ENCODE measurements at places on chromosomes 2 and 18.

DNA sequence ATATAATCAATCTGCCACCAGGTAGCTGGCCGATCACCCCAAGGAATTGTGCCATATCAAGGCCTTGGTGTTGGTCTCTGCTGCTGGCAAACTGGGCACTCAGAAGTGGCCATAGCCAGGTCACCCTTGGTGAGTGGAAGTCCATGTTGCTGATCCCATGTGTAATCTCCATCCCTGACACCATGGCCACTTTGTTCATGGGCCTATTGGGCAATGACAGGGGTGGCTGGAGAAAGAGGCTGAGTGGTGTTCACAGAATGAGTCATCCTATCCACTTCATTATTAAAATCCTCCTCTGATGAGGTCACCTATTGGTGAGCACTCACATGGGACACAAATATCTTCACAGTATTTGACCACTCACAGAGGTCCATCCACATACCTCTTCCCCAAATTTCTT is 26.7 kb upstream of the CD226 start:
- DNase-seq = no peak

DNA sequence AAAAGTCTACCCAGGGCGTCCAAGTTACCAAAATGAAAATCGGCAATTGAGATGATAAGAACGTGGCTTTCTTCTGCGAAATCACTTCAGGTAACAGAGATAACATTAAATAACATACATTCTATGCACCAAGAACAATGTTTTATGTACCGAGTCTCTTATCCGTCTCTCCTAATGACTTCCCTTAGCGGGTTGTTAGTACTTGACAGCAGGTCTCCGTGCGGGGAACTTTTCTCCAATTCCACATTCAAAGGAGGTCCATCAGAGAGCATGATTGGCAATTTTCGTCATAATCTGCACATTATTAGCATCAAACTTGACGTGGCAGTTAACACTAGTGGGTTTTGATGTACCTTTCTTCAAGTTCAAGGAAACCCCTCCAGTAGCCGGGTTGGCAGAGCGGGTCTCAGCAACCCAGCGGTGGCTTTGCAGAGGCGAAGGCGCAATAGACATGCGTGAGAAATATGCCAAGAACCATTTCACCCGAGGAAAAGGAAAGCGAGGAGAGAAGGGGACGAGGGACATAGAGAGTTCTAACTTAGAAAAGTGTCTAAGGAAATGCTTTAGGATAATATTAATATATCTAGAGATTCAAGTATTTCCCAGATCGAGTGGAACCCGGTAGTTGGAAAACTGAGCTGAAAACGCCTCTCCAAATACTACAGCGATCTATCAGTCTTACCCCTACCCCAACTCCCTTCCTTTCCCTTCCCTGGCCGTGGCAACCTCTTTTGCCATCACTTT is 5.0 kb downstream of the EVX2 start:
- no peak for DNase-seq

DNA sequence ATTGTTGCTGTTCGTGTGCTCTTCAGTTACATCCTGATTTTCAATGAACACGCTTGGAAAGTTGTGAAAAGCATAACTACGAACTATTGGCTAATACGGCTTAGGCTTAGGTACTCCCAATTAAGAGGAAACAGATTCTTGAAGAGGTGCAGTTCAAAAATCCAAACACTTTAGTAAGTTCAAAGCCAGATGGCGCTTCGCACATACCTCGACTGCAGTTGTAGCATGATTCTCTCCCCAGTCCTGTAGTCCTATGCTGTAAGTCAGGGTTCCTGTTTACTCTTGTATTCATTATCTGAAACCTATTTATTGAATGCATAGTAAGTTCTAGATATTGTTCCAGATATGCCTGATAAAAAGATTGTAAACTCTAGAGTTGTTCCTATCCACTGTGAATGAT is 165.2 kb downstream of the TRIB2 start:
- DNase-seq = no peak

- DNase-seq = peak; percentile 69
Measured at GRCh38 chr2:60998628-60999545, 18.6 kb upstream of the PEX13 start.

DNA sequence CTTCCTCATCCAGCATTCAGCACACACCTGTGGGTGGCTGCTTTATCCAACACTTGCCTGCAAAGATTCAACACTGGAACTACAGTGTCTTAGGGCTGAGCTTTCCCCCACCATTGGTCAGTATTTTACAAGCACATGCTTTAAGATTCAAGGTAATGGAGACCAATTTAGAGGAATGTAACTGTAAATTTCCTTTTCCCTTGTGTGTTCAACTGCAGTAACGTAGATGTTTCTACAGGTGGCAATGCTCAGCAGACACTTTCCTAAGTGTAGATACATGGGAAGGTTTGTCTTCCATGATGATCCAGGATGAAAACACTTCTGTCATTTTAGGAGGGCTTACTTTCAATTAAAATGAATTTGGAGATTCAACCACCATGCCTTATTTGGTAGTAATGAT is 143.6 kb upstream of the PXDN start:
- no peak for DNase-seq

DNA sequence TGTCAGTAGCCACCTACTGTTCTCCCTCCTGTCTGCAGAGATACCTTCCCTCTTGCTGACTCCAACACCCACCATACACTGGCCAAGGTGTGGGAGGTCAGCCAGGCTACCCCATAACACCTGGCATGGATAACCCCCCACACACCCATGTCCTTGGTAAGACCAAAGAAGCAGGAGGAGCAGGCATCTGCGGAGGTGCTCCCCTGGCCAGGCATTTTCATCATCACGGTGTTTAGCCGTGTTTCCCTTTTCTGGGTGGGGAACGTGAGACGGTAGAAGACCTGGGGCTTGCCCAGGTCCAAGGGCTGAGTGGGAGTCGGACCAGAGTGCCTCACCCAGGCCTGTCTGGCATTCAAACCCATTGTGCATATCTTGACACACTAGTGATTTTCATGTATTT is 150.3 kb downstream of the SMAD7 start:
- DNase-seq = no peak
